Activated T-helper 9 cell treated with anti-CD3 and anti-CD28 coated beads, Interleukin-2, amount 50 U/mL, for 16 hours (primary cell): ENCODE measurements at places on chromosomes 16 and 17.

DNA sequence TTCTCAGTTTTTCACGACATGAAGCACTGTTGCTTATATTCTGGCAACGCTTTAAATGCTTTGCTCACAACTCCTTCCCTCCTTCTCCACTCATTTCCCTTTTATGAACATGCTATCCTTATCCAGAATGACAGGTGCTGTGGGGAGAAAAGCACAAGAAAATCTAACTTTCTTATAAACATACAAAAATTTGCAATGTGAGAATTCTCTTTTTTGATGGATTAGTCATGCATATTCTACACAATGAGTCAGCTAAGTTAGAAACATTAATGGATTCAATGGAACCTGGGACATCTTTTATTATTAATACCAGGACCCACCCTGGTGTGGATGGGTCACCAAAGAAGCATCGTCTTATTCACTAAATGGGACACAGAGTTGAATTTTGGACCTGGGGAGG lies 234.6 kb upstream of the CDH5 start:
- no peak for DNase-seq

GRCh38 chr16:28210979-28211588 lies 681 bp downstream of the XPO6 start:
- DNase-seq = peak; percentile 66

DNA sequence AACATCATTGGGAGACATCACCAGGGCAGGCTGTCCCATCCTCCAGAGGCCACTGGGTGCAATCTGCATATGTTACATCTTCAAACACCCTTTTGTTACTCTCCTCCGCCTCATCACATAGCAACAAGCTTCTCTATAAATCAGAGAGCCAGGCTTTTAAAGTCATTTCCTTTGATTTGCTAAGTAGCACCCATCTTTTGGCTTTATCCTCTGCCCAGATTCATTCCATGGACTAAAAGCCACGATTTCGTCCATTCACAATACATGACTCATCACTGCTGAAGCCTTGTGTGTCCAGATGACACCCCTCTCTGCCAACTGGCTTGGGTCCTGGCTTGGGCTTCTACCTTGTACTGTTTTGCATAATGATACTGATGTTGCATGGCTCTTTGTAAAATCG lies 2.0 kb upstream of the KRT38 start:
- DNase-seq = no peak

- no peak for DNase-seq
Measured at GRCh38 chr16:23330583-23331249, 28.6 kb downstream of the SCNN1B start.

DNA sequence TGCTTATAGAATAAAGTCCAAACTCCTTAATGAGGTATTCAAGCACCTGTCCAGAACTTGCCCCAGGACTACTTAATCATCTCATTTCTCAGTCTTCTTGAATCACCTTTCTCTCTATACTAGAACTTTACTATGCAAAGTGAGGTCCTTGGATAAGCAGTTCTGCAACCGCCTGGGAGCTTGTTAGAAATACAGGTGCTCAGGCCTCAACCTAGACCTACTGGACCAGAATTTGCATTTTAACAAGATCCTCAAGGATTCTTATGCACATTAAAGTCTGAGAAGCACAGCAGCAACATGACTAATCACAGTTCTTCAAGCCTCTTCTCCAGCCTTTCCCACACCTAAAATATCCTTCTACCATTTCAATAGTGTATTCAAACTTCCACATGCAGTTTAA lies 61.7 kb downstream of the GRB7 start:
- no peak for DNase-seq

DNA sequence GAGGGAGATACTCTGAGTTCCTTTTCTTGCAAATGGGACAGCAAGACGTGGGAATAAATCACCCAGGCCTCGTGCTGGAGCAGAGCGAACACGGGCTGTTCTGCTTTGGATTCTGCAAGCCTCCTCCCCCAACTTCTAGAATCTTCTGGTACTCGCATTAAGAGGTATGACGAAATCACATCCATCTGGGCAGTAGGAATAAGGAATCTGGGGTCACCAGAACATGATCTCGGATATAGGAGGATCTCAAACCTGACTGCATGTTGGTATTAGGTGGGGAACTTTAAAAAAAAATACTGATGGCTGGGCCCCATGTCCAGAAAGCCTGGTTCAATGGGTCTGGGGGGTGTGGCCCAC lies 49.8 kb upstream of the USP7 start:
- DNase-seq = no peak

DNA sequence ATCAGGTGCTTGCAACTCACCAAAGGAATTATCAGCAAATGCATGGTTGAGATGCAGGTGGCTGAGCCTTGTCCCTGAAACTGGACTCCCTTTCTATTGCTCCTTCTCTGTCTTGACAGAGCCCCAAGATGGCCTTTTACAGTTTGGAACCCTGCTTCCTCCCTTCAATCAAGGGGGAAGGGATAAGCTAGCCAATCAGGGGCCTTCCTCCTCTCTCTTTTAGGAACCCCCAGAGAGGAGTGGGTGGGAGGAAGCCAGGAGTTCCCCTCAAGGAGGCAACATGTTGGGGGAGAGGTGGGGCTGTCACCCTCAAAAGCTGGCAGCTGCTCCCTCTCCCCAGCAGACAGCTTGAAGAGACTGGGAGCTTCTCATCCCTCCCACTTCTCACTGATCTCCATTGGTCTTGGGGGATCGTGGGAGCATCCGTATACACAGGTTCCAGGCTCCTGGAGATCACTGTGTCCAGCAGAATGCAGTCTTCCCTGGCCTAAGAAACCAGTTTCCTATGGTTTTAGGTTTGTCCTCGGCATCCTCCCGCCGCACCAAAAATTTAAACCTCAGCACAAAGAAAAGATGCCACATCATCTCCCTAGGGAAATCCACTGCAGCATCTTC lies 7.2 kb downstream of the RASL10B start:
- no peak for DNase-seq

- no peak for DNase-seq
Measured at GRCh38 chr17:57562184-57562698, 182.9 kb downstream of the CCDC182 start.

DNA sequence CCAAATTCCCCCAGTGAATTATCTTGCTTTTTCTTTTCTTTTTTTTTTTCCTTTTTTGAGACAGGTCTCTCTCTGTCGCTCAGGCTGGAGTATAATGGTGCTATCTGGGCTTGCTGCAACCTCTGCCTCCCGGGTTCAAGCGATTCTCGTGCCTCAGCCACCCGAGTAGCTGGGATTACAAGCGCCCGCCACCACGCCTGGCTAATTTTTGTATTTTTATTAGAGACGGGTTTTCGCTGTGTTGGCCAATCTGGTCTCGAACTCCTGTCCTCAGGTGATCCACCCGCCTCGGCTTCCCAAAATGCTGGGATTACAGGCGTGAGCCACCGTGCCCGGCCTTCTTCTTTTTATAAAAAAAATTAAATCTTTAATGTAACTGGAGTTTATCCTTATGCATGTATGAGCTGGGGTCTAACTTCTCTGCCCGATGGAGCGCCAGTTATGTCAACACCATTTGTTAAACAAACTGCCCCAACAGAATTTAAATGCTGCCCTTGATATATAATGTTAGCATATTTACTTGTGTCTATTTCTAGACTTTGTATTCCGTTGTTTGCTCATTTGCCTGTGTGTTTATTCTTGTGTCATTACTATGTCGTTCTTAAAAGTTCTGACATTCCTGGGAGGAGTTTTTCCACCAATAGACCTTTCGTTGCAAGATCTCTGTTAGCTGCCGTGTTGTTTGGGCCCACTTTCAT lies 535 bp upstream of the AURKB start:
- DNase-seq = no peak

DNA sequence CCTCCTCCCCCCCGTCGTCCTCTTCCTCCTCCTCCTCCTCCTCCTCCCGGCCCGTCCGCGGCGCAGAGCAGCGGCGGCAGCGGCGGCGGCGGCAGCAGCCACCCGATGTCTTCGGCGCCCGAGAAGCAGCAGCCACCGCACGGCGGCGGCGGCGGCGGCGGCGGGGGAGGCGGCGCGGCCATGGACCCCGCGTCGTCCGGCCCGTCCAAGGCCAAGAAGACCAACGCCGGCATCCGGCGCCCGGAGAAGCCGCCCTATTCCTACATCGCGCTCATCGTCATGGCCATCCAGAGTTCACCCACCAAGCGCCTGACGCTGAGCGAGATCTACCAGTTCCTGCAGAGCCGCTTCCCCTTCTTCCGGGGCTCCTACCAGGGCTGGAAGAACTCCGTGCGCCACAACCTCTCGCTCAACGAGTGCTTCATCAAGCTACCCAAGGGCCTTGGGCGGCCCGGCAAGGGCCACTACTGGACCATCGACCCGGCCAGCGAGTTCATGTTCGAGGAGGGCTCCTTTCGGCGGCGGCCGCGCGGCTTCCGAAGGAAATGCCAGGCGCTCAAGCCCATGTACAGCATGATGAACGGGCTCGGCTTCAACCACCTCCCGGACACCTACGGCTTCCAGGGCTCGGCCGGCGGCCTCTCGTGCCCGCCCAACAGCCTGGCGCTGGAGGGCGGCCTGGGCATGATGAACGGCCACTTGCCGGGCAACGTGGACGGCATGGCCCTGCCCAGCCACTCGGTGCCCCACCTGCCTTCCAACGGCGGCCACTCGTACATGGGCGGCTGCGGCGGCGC lies at the start of gene FOXF1:
Gene FOXF1, plus strand, starts transcription at position 63 of the 797 bp plus-strand sequence. Its CDS starts 43 bp downstream, at position 106.
- DNase-seq = no peak

DNA sequence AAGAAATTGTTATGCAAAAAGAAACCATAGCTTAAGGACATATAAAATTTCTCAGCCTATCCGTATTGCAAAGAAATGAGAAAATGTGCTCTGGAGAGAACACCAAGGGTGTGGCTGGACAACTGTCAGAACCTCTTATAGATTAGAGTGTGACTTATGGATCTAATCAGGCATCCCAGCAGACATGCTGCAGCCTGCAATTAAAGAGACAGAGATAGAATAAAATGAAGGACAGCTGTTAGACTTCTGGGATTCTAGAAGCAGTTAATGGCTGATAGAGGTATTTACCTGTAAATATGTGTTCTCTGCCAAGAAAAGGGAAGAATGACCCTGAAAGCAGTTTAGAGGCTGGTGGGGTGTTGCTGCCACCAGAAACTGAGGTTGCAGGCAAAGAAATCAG lies 160.1 kb upstream of the KIF2B start:
- DNase-seq = no peak

- no peak for DNase-seq
Measured at GRCh38 chr16:30147843-30148510, 25.0 kb upstream of the MAPK3 start.

- no peak for DNase-seq
Measured at GRCh38 chr16:73792199-73793020, 504.2 kb upstream of the PSMD7 start.

- DNase-seq = no peak
Measured at GRCh38 chr17:38732376-38733281, 2.5 kb downstream of the CISD3 start.

DNA sequence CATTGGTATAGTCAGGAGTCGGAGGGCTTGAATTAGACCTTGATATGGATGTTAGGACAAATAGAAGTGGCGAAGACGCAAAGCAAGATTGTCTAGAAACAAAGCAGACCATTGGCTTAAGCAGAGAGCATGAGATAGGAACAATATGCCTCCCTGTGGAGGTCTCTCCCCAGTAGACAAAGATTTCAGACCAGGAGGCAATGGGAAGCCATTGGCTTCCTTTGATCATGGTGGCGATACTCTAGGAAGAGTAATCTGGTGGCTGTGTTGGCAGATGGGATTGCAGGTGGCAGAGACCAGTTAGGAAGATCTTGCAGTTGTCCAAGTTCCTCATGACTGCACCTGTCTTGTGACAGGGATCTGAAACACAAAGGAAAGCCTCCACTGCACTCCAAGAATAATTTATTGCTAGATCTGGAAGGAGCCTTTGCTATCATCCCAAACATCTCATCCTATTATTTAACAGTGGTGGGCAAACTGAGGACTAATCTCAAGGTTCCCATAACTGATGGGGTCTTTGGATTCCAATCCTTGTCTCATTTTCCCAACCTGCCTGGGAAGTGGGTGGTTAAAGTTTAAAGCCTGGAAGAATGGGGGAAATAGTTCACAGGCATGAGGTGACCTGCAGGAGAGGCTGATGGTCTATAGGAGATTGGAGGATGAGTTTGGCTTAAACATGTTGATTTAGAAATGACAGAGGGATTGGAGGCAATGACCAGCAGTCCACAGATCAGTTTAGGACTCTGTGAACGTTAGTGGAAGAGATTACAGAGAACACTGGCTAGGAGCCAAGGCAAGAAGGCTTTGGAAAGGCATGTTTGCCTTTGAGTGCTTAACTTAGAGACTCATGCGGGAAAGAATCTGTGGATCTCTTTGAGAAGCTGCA lies 37.0 kb downstream of the HLF start:
- DNase-seq = no peak

DNA sequence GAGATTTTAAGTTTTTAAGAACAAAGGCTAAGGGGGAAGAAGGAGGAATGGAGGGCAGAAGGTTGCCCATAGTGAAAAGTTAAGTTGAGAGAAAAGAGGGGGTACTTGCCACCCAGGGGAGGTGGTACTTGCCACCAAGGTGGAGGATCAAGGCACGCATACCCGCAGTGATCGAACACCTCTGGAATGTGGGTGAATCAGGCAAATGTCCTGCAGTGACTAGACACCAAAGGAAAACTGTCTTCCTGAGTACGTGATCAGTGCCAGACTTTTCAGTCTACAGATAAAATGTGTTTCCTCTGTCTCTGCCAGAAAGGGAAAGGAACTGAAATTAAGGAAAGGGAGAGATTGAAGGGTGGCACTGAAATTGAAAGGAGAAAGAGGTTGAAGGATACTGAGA lies 2285.3 kb downstream of the TP53TG3F start:
- DNase-seq = no peak

- peak; percentile 91 for DNase-seq
Measured at GRCh38 chr16:4475880-4476788, at the start of gene HMOX2. TSS of gene HMOX2 (plus strand) at chr16:4476398. CDS start at chr16:4505525, 29,127 bp downstream.

DNA sequence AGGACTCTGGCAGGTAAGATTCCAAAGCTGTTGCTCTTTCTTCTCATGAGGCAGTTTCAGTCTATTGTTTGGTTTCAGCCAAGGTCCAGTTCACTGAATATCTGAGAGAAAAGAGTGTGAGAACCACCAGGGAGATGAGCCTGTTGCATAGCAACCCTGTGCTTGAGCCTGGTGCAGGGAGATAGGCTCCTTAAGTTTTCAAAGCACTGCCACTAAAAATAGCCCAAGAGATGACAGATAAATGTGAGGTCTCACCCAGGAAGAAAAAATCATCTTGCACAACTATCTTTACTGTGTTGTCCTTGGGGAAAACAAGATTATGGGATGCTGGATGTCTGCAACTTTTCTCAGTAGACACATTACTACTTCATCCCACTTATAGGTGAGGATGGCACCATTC lies 26.2 kb upstream of the NUDT7 start:
- no peak for DNase-seq

- DNase-seq = no peak
Measured at GRCh38 chr17:47276868-47277267, 23.2 kb downstream of the ITGB3 start.

DNA sequence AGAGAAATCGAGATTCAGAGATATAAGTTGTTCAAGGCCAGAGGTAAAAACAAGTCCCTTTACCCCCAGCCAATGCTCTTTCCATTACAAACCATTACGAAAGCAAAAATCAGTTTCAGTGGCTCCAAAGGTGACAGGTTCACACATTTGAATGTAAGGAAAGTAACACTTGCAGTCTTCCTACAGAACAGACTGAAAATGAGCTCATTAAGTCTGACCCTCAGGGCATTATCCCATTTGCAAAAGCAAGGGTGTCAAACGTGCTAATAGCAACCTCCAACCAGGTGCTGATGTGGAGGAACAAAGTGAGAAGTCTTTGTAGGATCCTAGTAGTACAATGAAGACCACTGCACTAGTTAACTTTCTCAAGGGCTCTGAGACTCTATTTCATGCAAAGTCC lies 65.2 kb downstream of the XPO6 start:
- DNase-seq = no peak

GRCh38 chr16:66085651-66086050 lies 280.8 kb upstream of the CDH5 start:
- DNase-seq = no peak

GRCh38 chr16:75861311-75862097 lies 135.2 kb upstream of the CPHXL start:
- DNase-seq = no peak
